ENCODE measurements at places on chromosomes 11 and 22.

DNA sequence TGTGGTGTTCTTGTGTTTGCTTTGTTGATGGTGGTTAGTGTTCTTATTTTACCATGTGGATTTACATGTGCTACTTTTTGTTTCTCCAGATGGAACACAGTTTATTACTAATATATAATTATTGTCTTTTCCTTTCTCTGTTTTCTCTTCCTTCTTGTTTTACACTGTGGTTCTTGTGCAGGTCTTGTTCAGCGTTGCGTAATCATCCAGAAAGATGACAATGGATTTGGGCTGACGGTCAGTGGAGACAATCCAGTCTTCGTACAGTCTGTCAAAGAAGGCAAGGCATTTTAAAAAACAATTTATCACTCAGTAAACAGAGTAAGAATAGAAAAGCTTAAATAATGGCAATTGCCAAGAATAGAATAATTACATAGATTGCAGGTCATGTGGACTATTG is 84.4 kb downstream of the ARHGEF12 start:
- no peak for DNase-seq

- DNase-seq, result no peak
Measured at GRCh38 chr11:64766881-64767280, 7.1 kb upstream of the PYGM start.

GRCh38 chr22:44448271-44448830 is 49.7 kb downstream of the RTL6 start:
- peak; percentile 95 for DNase-seq

DNA sequence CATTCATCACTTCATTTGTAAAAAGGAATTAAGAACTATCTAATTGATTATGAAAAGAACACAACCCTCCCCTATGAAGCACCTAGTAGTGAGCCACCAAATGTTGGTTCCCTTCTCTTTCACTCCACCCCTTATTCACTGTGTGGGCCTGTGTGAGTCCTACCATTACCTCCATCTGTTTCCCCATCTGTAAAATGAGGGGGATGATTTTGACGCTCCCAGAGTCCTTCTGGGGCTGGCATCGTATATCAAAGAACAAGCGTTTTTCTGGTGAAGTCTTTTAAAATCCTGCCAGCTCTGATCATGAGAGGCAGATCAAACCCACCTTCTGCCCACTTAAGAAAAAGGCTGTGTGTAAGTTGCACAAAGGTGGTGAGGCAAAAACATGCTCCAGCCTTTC is 96.6 kb upstream of the SEZ6L start:
- no peak for DNase-seq

GRCh38 chr11:62505440-62506091 is 41.0 kb downstream of the AHNAK start:
- DNase-seq, result peak; percentile 52

GRCh38 chr11:115084231-115084630 is 405.9 kb downstream of the NXPE2 start:
- DNase-seq, result no peak

- DNase-seq, result no peak
Measured at GRCh38 chr11:2213384-2213842, 41.8 kb upstream of the TH start.

GRCh38 chr11:76626921-76627401 is 43.6 kb downstream of the LRRC32 start:
- DNase-seq, result peak; percentile 60

DNA sequence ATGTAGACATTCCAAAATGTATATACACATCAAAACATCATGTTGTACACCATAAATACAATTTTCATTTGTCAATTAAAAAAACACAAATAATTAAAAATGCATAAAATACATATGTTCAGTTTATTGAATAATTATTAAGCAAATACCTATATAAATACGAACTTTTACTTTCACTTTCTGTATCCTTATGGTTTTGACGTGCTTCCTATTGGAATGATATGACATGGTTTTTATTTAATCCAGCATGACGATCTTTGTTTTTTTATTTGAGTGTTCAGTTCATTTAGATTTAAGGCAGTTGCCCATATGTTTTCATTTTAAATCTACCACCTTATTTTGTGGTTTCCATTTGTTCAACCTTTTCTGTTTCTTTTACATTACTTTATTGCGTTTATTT is 198.3 kb upstream of the PLET1 start:
- no peak for DNase-seq

- no peak for DNase-seq
Measured at GRCh38 chr11:110410651-110411050, 19.1 kb upstream of the FDX1 start.

- DNase-seq, result no peak
Measured at GRCh38 chr11:21636561-21636960, 556.3 kb upstream of the ANO5 start.

- peak; percentile 72 for DNase-seq
Measured at GRCh38 chr11:83836883-83837654, 550.9 kb upstream of the CCDC90B start.

DNA sequence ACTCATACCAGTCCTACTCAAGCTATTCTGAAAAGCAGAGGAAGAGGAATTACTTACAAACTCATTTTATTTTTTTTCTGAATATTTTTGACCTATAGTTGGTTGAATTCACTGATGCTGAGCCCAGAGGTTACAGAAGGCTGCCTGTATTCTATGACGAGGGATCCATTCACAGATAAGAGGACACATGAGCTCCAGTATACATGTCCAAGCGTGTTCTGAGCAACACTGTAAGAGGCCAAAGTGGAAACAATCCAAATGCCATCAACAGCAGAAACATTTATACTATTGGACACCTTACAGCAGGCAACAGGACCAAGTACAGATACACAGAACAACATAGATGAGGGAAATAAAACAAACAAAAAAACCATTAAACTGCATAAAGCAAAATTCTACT is 10.3 kb downstream of the KDM4E start:
- DNase-seq, result no peak

- peak; percentile 79 for DNase-seq
Measured at GRCh38 chr11:72781313-72782080, 12.3 kb downstream of the STARD10 start.

- no peak for DNase-seq
Measured at GRCh38 chr22:18055619-18056160, 22.1 kb upstream of the PEX26 start.

- no peak for DNase-seq
Measured at GRCh38 chr22:40648386-40648785, 11.9 kb upstream of the MRTFA start.

DNA sequence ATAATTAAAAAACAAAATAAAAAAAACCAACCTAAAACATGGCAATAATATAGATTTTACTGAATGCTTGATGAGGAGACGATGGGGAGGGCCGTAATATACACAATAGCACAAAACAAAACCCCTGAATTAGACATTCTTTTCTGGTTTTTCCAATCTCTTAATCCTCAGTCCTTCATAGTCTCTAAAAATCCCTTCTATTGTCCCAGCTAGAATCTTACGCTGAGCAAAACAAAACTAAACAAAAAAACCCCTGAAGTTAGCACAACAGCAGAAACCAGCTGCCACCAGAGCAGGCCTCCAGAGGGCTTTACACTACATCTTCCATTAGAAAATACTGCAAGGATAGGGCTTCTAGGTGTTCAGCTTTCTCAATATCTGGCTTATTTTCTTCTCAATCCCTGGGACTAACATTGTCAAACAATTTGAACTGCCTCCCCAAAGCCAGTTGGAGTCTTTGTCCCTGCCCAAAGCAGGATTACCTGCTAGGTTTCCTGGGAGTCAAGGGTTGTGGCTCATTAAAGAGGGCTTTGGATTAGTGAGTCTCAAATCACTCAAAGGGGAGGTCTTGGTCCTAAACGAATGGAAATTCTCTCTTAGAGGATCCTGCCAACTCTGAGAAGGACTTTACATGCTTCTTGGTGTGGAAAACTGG is 2.1 kb upstream of the RNF26 start:
- DNase-seq, result no peak

- no peak for DNase-seq
Measured at GRCh38 chr22:18029686-18030267, 5.4 kb upstream of the MICAL3 start.

GRCh38 chr11:133842730-133843129 is 2.6 kb downstream of the SPATA19 start:
- DNase-seq, result no peak

DNA sequence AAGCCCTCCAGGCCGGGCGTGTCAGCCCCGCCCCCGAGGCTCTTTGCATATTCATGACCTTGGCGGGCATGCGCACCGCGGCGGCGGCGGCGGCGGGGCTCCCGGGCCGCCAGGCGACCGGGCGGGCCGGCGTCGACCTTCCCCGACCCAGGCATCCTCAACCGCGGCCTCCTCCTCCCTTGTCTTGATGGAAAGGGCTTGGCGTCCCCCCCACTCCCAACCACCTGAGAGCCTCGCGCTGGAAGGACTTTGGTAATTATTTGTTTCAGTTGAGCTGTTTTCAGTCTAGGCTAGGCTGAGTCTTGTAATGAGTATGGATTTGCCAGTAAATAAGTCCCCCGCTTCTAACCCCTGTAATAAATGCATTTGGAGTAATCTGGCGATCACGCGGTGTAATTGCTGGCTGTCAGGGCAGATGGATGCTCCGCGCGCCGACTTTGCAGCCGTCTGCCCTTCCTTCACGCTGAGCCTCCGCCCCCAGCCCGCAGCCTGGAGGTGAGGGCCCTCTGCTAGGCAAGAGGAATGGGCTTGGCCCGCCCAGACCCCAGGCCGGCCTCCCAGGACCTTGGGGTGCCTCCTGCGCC is 25.2 kb downstream of the FLRT1 start:
- DNase-seq, result peak; percentile 96

GRCh38 chr11:31340903-31341572 is 28.5 kb downstream of the DCDC1 start:
- peak; percentile 41 for DNase-seq

- no peak for DNase-seq
Measured at GRCh38 chr11:13208921-13209320, 68.7 kb upstream of the BMAL1 start.

DNA sequence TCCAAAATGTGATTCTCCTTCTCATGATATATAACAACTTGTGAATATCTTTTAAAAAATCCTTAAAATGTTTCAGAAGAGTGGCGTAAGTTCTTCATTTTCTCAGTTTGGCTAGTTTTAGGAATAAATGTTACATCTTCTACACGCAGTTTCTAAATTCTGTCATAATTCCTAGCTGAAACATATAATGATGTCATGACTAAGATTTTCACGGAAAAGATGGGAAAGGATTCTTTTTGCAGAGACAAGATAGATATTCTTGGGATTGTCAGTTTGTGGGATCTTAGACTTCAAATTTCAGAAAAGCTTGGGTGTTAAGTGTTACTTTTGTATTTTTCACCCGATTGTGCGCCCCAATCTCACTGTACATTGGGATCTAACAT is 1.7 kb downstream of the EED start:
- DNase-seq, result no peak

- no peak for DNase-seq
Measured at GRCh38 chr11:80948781-80949180, 1508.0 kb upstream of the TENM4 start.

- DNase-seq, result no peak
Measured at GRCh38 chr11:93340223-93340622, 9.7 kb downstream of the DEUP1 start.

GRCh38 chr11:1502954-1503707 is 16.6 kb upstream of the MOB2 start:
- no peak for DNase-seq

- no peak for DNase-seq
Measured at GRCh38 chr22:49593509-49593908, 234.2 kb downstream of the BRD1 start.

DNA sequence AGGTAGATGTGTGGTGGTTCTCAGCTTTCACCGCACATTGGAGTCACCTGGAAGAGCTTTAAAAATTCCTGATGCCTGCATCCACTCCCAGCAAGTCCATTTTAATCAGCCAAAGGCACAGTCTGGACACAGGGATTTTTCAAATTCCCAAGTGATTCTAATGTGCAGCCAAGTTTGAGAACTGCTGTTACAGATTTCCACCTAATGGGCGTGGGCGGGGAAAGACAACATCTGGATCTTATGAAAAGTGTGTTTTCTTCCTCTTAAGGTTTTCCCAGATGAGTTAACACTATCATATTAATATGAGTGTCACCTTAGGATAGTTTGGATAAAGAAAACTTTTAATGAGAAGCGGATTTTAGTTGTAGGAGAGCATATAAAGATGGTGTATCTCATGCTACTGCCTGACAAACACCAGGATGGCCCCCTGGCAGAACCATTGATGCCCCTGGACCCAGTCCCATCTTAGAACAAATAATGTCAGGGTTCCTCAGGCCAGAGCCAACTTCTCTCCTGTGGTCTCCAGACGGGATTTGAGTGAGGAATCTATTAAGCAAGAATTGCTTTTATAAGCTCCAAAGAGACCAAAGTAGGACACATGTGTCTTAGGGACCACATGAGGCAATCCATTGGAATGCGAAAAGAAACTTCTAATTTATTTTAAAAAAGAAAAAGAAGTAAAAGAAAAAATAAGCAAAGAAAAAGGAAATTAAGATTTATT is 31.9 kb downstream of the POU2AF1 start:
- DNase-seq, result no peak

GRCh38 chr11:122418032-122418431 is 237.5 kb upstream of the UBASH3B start:
- no peak for DNase-seq

- no peak for DNase-seq
Measured at GRCh38 chr11:68948935-68949334, 31.9 kb downstream of the MRGPRD start.

- peak; percentile 68 for DNase-seq
Measured at GRCh38 chr11:34427186-34427805, 11.4 kb upstream of the CAT start.

GRCh38 chr22:27705408-27706080 is 96.0 kb downstream of the MN1 start:
- DNase-seq, result no peak

DNA sequence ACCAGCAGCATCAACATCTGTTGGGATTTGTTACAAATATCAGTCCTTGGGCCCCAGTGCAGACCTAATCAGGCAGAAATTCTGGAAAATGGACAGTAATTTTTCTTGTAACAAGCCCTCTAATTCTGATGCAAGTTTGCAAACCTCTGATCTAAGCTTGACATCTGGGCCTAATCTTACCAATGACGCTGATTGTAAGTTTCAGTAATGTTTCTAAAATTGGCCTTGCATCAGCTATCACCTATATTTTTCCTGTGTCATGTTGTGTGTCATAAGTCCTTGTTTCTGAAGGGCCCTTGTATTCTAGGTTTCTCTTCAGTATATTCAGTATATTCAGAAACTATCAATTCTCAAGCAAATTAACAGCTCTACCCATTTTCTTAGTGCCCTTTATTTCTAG is 36.4 kb downstream of the ZNF215 start:
- no peak for DNase-seq

DNA sequence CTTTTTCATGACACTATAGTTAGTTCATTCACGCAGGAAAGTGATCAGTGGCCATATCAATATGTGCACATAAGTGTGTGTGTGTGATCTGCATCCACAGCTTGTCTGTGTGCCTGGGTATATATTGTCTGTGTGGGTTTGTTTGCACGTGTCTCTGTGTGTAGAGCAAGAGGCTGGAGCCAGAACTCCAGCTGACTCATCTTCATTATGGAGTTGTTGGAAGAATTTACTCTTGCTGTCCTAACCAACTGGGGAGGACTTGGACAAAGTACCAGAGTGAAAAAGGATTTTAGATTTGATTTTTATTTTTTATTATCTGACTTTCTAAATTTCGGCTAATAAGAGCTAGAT is 63.9 kb downstream of the TP53I11 start:
- peak; percentile 86 for DNase-seq

GRCh38 chr11:33887886-33888285 is 4.0 kb downstream of the LMO2 start:
- no peak for DNase-seq

GRCh38 chr22:31947296-31947695 is 3.0 kb downstream of the YWHAH start:
- no peak for DNase-seq

GRCh38 chr11:41950470-41951143 is 491.2 kb upstream of the LRRC4C start:
- no peak for DNase-seq

- DNase-seq, result peak; percentile 51
Measured at GRCh38 chr11:61955422-61956135, 5.4 kb downstream of the BEST1 start.

All from GM03348 (cell line).